Lung microvascular endothelial cell (primary cell): ENCODE measurements at places on chromosomes 6 and 20. TPM values are rescaled to one million over a fixed set of nuclear protein-coding genes. Genes with fewer than 3 reads are reported as not detected.
A peak's percentile ranks its signal among the peaks of the same experiment; 100 is the strongest.

Gene TMEM217
- total RNA-seq, result 7.4 and 8.5 TPM in 2 replicates

GRCh38 chr6:167793421-167793820 lies 33.3 kb upstream of the AFDN start:
- peak; percentile 94 for DNase-seq

DNA sequence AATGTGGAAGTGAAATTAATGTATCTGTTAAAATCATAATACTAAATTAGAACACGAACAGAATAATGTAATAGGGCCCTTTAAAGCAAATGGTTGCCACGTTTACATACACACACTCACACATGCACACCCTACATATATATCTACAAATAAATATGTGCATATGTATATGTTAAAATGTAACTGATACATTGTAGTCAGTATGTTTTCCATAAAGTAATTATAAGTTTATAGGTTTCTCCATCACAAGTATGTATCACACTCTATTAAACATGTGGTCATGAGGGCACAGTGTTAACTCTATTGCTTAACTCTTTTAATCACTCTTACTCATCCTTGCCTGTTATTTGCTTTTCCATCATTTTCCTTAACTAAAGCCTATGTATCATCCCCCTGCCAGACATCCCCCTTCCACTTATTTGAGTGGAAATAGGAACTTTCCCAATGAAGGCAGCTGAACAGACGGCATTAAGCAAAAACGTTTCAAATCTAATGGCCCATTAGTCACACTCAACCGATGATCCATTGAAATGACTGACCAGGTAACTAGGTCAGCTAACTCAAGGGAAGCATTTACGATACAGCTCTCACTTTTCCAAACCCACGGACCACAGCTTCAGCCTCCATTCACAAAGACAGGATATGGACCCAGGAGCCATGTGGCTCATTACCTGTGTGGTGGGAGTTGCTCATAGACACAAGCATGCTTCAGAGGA lies 89.3 kb downstream of the HAO1 start:
- no peak for DNase-seq

GRCh38 chr6:158086054-158086503 lies 82.0 kb downstream of the SERAC1 start:
- no peak for DNase-seq

GRCh38 chr20:46270977-46271744 lies 37.1 kb downstream of the CDH22 start:
- no peak for DNase-seq

- no peak for DNase-seq
Observed at GRCh38 chr6:45877970-45878590, 137.6 kb downstream of the CLIC5 start.
